Heart left ventricle (tissue), 16 donors: ENCODE measurements at places on chromosomes 4 and X.

GRCh38 chr4:22842360-22843018 is 149.8 kb downstream of the GBA3 start:
- DNase-seq: no peak

GRCh38 chr4:879729-880077 is 52.4 kb downstream of the GAK start:
- no peak for DNase-seq

DNA sequence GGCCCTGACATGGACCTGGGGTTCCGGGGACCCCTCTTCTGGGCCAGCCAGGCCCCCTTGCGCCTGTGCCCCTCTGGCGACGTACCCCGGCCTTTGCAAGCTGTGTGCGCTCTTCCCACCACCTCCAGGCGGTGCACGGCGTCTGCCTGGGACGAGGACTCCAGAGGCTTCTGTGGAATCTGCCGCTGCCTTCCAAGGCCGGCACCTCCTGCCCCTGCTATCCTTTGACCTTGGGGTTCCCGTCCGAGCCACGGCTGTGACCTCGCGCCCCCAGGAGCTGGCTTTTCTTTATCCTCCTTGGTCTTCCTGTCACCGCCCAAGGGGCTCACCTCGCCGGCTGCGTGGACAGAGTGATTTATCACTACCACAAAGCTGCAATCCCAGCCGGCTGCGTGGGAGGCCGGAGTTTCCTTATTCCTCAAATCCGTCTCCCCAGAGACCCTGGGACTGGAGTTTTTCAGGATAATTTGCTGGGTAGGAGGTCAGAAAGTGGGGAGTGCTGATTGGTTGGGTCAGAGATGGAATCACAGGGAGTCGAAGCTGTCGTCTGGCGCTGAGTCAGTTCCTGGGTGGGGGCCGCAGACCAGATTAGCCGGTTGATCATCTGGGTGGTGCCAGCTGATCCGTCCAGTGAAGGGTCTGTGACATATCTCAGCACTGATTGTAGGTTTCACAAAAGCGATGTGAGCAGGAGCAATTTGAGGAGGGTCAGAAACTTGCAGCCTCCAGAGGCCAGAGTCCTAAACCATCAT is 19.8 kb upstream of the PLCXD1 start:
- DNase-seq: peak; percentile 18

DNA sequence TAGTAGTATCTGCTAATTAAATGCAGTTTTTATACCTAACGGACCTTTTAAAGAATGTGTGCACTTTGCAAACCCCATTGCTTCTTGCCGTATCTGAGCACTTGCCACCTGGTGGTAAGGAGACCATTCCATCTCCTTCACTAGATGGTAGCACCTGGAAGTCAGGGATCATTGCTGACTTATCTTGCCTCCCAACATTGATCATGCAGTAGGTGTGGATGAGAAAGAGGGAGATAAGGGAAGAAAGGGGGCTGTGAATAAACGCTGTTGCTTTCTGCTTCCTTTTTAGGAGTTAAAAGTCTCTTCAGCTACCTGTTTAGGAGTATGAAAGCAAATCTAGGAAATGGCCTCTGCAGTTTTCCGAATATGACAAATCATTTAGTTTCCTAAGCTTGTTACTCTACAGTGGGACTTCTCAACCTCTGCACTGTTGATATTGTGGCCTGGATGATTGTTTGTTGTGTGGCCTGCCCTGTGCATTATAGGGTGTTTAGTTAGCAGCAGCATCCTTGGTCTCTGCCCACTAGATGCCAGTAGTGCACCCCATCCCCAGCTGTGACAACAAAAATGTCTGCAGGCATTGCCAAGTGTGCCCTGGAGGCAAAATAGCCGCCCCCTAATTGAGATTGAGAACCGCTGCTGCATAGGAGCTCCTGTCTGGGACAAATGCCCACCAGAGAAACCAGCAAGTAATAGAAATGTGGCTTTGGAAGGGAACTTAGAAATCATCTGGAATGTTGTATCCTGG is 38.8 kb downstream of the GAB1 start:
- peak; percentile 37 for DNase-seq

- no peak for DNase-seq
Measured at GRCh38 chr4:29578329-29578728, 1141.8 kb upstream of the PCDH7 start.

DNA sequence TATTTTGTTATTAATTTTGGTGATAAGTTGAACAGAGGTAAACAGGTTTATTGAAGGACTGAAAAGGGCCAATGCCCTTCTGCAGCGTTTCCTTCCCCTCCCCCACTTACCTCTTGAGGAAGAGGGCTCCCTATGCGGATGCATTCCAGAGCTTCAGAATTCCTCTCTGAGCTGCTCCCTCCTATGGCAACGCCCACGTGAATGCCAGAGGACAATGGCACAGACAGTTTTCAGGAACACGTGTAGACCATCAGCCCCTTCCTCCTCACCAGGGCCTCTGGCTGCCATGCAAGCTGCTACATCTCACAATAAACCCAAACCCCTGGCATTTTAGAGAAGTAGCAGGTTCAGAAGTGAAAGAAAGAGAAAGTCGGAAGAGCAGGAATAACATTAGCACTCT is 127.9 kb downstream of the CHRDL1 start:
- DNase-seq: no peak

GRCh38 chr4:168437192-168437943 is 42.9 kb downstream of the DDX60L start:
- DNase-seq: no peak

DNA sequence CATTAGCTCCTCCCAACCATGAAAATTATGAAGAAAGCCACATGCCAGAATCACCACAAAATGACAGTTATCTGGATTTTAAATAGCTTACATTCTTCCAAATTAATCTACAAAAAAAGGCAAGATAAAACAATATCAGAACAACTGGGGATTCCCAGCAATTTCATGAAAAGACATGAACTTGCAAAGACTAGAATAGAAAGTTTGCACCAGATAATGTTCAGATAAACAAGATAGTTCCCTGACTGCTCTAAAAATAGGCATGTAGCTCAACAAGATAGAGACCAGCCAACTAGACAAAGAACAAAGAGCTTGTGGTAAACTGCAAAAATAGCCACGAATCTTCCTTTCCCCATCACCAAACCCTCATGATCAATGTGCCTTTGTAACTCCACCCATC is 30.3 kb upstream of the DDX53 start:
- DNase-seq: no peak

DNA sequence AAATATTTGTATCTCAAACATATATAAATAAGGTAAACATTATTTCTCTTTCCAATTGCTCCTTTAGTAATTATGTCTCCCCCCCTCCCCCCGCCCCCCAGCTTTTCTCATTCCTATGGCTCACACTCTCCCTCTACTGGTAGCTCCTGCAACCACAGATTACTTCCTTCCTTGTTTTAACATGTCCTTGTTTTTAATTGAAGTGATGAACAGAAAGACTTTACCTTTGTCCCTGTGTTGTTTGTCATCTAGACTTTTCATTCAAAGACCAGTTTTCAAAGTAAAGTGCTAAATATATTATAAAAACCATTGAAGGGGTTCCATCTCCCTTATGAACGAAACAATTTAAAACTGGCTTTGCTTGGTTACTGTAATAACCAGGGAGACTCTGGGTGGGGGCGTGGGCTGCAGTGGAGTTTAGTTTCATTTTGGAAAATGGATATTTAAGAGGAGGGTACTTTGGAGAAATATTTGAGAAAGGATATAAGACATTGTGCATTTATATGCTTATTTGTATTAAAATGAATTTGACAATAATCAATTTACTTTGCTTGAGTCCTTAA is 352.9 kb downstream of the RAPGEF2 start:
- no peak for DNase-seq

DNA sequence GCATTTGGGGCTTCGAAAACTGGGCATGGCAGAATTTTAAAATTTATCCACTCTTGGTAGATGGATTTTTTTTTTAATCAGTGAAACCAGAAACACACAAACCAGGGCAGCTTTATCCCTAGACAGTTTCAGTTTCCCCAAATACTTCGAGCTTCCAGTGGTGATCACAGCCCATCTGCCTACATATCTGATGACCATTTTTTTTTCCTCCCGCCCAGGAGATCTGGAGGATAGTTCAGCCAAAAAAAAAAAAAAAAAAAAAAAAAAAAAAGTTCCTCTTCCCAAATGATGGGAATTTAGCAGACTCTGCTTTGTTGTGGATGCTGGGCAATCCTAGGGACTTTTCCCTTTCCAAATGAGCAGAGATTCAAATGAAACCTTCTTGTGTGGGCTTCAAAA is 1.0 kb upstream of the TBC1D9 start:
- no peak for DNase-seq

GRCh38 chr4:153450544-153450917 is 15.6 kb upstream of the TMEM131L start:
- no peak for DNase-seq

DNA sequence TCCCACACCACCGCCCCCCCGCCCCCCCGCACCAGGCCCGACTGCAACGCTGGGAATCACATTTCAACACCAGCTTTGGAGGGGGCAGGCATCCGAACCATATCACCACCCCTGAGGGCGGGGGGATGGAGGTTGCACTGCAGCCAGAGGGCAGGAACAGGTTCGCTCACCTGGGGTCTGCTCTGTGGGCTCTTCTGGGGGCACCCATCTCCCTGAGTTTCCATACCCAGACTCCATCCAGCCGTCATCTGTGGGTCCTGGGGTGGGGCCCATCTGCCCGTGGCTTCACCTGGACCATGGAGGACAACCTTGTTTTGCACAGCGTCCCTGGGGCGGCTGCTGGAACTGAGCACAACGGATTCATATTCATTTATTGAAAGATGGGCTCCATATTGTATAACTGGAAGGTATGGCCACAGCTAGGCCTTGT is 6.9 kb downstream of the PSAPL1 start:
- peak; percentile 3 for DNase-seq

GRCh38 chrX:68807818-68808217 is 21.0 kb upstream of the EFNB1 start:
- no peak for DNase-seq

GRCh38 chr4:188819233-188819632 is 680.0 kb downstream of the TRIML1 start:
- no peak for DNase-seq

- DNase-seq: no peak
Measured at GRCh38 chr4:4492161-4492847, 49.5 kb downstream of the STX18 start.

GRCh38 chrX:20217271-20217670 is 49.4 kb downstream of the RPS6KA3 start:
- no peak for DNase-seq

DNA sequence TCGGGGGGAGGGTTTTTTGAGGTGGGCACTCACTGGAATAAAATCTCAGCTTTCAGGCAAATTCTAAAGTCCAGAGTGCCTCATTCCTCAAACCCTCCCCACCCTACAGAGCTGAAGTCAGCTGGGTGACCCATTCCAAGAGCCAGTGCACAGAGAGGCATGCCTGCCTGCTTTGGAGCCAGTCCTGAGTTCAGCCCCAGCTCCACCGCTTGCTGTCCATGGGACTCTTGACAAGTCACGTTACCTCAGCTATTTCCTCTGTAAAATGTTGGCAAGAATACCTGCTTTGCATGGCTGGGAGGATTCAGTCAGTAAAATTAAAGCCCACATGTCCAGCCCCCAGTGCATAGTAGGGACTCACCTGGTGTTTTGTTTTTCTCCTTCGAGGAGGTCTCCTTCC is 125.9 kb upstream of the PJA1 start:
- no peak for DNase-seq

- DNase-seq: peak; percentile 19
Measured at GRCh38 chr4:1331591-1332353, 15.2 kb upstream of the UVSSA start.

DNA sequence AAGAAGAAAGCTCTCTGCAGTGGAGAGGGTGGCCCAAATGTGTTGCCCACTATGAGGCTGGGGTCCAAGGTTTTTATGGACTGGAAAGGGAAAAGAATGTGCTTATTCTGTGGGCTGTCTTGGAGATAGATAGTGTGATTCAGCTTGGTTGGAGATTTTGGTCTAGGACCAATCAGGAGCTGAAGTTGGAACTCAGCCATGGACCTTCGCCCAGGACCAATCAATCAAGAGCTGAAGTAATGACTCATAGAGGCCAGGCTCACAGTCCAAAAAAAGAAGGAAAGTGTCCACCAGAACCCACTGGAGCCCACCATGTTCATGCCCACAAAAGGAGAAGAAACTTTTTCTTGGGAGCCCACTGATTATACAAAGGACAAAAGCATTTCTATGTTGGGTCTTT is 369.5 kb downstream of the UBE2NL start:
- DNase-seq: no peak
